ENCODE measurements at places on chromosomes 7 and 10.

GRCh38 chr10:13382703-13383398 lies 34.8 kb upstream of the SEPHS1 start:
- DNase-seq, result no peak

- peak; percentile 84 for DNase-seq
Observed at GRCh38 chr7:64876792-64877713, 26.0 kb upstream of the ZNF273 start.

- DNase-seq, result no peak
Observed at GRCh38 chr7:96199421-96199820, 122.5 kb downstream of the SLC25A13 start.

- DNase-seq, result no peak
Observed at GRCh38 chr7:2033586-2034135, 199.1 kb downstream of the MAD1L1 start.

- no peak for DNase-seq
Observed at GRCh38 chr10:18505456-18506118, 145.8 kb downstream of the NSUN6 start.

GRCh38 chr10:122062831-122063674 lies 74.1 kb downstream of the TACC2 start:
- DNase-seq, result no peak

DNA sequence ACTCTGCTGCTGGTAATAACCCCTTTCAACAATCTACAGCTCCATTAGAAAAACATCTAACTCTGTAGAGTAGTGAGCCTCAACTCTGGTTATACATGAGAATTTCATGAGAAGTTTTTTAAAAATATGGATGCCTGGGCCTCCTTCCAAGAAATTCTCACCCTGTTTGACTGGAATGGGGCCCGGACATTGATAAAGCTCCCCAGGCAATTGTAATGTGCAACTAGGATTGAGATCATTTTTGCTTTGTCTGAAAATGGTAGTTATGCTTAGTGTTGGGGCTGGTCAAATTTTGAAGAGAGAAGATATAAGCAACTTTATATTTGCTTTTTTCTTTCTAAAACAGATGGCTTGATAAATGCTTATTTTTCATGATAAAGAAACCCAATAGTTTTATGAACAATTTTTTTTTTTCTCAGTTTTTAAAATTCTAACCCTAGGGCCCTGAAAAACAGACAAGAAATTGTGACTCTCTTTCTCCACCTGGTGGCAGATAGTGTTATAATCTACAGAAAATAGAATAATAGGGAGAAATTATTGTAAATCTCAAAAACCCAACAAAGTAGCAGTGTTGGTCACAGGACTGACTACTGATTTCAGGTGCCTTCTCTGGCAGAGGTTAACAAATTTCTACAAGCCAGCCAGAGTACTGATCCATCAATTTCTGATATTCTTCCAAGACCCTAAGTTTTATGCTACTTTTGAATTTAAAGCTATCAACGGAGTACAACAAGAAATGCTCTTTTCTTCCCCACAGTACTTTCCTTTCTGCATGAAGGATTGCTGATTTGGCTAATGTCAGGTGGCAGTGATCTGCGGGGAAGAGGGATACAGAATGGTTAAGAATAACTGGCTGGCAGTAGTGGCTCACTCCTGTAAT lies 174.8 kb downstream of the DKK1 start:
- DNase-seq, result no peak

DNA sequence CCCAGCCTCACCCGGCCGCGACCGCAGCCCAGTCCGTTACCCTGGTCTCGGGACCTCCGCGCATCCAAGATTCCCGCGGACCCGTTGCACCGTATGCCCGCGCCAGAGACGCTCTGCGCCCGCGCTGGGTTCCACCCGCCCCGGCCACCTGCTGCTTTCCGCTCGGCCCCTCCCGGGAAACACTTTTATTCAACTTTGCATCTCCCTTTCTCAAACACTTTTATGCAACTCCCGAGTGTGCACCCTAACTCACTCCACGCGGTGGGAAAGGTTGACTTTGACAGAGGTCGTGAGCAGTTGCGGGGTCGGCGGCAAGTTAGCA lies at the start of gene ODAD2:
ODAD2 (minus strand) TSS at position 126 of the 322 bp plus-strand sequence. CDS start 3,937 bp downstream, outside the sequence.
- DNase-seq, result no peak

GRCh38 chr7:13852281-13852968 lies 137.0 kb downstream of the ETV1 start:
- no peak for DNase-seq

- DNase-seq, result no peak
Observed at GRCh38 chr7:16773326-16773725, 19.8 kb downstream of the TSPAN13 start.

DNA sequence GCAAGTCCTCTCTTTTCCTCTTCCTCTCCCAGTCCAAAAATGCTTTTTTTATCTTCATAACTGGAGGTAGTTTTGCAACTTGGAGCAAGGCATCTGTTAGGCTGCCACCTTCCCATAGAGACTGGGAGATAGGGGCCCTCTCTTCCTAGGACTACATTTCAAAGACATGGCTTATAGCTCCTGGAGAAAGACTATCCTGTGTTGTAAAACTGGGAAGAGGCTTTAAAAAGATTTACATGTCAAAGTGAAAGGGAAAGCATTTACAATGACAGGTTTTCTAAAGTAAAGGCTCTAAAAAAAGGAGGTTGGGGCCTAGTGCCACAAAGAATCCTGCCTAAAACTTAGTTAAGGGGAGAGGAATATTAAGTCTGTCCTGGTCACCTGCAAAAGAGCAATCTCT lies 82.2 kb upstream of the SEMA3E start:
- no peak for DNase-seq

DNA sequence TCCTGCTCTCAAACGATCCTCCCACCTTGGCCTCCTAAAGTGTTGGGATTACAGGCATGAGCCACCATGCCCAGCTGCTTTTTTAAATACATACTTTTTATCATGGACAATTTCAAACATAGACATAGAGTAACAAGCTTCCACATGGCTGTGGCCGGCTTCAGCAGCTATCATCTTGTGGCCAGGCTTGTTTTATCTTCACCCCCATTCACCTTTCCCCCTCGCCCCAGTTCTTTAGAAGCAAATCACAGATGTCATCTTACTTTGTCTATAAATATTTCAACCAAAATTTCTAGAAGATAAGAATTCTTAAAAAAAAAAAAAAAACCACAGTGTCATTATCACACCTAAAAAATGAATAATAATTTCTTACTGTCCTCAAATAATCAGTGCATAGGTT lies 5.9 kb downstream of the FOXK1 start:
- DNase-seq, result no peak

DNA sequence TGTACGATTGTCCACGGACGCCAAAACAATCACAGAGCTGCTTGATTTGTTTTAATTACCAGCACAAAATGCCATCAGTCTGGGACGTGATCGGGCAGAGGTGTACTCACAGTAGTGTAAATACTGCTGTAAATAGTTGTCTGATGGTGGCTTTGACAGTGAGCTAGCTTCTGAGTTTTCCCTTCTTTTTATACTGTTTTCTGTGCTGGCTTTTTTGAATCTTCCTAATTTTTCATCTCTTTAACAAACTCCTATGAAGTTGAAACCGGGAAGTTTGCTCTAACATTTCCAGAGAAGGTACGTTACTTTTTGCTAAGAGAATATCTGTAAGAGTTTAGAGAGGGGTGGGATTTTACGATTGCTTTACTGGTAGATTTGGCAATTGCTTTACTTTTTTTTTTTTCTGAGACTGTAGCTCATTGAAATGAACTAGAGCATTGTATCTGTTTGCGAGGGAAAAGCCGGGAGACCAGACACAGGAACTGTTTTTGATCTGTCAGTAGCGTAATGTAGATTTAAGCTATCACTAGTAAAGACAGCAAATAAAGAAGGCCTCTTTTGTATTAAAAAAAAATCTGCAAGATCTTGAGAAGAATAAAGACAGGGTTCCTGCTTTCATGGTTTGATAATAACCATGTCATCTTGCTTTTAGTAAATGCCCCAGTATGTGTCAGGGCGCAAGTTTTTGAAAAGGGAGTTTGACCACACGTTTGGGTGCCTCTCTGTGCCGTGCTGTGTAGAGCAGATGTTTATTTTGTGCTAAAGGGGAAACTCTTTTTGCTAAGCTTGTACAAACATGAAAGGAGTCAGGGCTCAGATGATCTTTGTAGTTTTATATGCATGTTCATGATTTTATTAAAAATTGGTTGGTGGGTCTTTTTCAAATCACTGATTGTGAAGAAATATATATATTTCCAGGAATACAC lies 712 bp downstream of the FOXP2 start:
- DNase-seq, result no peak

GRCh38 chr10:33390046-33390445 lies 55.6 kb upstream of the NRP1 start:
- DNase-seq, result no peak

- DNase-seq, result no peak
Observed at GRCh38 chr10:42951486-42952251, 125.2 kb upstream of the RET start.

GRCh38 chr7:14894826-14895225 lies 7.7 kb downstream of the DGKB start:
- DNase-seq, result no peak

- no peak for DNase-seq
Observed at GRCh38 chr10:86100581-86101061, 266.0 kb downstream of the GRID1 start.

- peak; percentile 23 for DNase-seq
Observed at GRCh38 chr10:31340343-31340742, 21.3 kb downstream of the ZEB1 start.

- DNase-seq, result peak; percentile 67
Observed at GRCh38 chr7:141585592-141586510, 34.6 kb downstream of the AGK start.

DNA sequence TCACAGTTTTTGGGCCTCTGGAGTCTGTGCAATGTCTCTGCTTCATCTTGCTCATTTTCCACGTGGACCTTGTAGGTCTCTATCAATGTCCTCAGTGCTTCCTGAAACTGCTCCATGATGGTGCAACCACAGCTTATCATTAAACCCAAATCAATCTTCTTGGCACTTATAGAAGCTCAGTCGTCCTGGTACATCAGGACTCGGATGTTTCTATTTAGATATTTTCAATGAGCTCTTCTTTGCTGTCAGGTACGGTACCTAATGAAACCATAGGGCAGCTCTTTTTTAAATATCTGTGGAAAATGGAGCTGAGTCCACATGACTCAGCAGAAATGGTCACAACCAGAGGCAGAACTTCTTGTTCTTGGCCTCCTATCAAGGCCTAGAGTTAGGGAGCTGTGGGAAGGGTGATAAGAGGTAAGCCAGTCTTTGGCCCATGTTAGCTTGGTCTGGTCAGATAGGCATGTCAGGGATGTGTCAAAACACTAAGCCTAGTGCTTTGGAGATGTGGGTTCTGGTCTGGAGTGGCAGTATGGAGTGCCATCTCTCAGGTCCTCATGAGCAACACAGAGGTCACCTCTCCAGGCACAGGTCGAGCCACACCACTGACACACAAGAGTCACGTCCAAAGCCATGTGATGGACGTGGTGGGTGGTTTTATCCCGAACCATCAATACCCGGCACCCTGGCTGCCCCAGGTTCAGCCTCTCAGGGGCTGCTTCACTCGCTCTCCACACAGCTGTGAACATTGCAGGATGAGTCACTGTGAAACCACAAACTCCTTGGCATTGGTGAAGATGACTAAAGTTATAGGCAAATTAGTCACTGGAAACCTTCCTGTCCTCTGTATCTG lies 87.0 kb downstream of the TBXAS1 start:
- peak; percentile 78 for DNase-seq

DNA sequence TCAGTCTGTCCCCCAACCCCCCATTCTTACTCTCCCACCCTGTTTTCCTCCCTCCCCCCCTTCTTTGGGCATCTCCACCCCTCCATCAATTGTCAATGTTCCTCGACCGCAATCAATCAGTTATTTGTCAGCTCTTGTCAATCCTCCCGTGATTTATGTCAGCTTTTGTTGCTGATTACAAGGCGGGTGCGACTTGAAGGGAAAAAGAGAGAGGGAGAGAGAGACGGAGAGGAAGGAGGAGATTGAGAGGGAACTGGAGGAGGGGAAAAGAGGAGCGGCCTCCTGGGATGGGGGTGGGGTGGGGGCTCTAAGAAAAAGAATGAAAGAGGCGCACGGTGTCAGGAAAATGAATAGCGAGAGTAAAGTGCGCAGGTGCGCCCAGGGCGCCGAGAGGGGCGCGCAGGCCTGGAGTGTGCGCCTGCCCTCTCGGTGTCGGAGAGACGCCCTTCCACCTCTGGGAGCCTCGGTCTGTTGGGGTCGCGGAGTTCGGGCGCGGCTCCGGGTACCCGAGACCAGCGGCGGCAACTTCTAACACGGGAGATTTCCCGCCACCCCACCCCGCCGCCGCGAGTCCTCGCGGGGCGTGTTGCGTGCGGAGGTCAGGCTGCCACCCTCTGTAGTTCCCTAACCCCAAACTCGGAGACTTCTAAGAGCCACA lies 1.1 kb upstream of the ZNF503 start:
- DNase-seq, result no peak

DNA sequence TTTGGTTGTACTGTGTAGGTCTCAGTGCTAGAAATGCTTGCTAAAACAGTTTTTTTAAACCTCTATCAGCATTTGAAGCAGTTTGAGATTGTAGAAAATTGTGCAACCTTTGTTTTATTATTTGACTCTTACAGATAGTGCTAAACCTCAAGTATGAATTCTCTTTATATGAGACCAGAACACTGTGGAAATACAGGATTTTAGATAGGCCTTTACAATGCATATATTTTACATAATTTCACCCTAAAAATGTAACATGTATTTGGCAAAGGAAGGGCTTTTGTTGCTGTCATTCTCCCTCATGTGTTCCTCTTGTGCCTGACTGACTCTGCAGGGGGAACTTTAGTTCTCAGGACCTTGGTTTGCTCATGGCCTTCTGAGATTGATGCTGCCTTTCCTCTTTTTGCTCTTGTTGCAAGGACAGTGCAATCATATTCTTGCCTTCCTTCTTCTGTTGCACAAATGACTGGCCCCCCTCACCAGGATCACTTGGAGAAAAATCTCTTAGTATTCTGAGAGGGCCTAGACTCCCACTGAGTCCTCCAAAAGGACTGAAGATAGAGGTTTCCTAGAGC lies 188.7 kb downstream of the PPP1R9A start:
- DNase-seq, result no peak

DNA sequence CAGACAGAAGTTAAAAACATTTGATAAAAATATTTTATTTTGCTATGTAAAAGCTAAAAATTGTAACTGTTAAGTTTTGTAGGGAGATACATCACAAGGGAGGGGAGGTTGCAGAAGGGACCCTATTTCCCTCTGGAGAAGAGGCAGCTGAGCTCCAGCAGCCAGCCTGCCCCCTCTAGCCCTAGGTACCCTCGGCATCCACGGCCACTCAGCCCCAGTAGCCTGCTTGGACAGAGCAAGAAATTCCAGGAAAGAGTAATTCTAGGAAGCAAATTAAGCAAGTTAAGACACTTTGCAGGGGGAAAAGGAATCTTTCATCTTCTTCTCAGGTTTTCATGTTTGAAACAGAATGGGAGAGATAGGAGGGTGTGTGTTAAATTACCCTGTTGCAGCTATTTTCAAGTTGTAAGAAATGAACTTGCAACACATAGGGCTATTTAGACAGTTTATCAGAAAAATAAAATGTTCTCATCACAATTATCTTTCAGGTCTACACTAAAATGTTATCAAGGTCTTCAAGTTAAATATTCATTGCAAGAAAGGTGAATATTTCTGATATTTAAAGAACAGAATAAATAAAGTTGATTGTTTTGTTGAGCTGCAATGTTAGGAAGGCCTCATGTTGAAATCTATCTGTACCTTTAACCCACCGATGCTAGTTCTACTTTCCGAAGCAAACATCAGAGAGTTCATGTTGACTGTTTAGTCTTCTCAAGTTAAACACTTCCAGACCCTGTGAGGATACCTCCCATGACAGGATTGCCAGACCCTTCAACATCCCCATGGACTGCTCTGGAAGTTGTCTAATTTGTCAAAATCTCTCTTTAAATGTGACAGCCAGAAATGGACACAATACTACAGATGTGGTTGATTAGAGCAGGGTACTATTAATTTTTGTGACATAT lies 5.5 kb downstream of the SGCE start:
- no peak for DNase-seq

- DNase-seq, result peak; percentile 74
Observed at GRCh38 chr10:110512461-110513187, 14.9 kb downstream of the DUSP5 start.

Data from activated CD4-positive, alpha-beta T cell treated with anti-CD3 and anti-CD28 coated beads for 48 hours (primary cell).